Muscle of back (tissue), 13 donors: ENCODE measurements at places on chromosomes 16 and 17. TPM values are rescaled to one million over a fixed set of nuclear protein-coding genes. Genes with fewer than 3 reads are reported as not detected.

Gene CASKIN2
- polyA plus RNA-seq: 16.3 TPM

Gene TAF1C
- 25.5 TPM for polyA plus RNA-seq

DNA sequence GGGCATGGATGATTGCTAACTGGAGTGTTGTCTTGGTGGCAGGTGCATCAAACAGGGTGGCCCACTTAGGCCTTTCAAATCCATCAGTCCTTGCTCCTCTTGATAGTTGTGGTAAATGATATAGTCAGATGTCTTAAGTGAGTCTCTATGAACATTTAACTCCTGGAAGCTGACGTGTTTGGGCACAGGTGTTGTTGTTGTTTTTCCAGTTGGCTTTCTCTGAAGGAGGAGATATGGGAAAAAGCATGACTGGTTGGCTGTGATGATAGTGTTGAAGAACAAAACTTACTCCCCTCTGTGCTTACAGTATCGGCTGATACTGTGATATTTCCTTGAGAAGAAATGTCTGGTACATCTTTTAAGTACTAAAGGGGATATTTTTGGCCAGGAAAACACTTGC lies 18.0 kb downstream of the TNRC6A start:
- no peak for DNase-seq

GRCh38 chr17:73749337-73749823 lies 105.1 kb upstream of the SDK2 start:
- DNase-seq: no peak

GRCh38 chr16:20344611-20345010 lies 7.9 kb downstream of the UMOD start:
- no peak for DNase-seq

DNA sequence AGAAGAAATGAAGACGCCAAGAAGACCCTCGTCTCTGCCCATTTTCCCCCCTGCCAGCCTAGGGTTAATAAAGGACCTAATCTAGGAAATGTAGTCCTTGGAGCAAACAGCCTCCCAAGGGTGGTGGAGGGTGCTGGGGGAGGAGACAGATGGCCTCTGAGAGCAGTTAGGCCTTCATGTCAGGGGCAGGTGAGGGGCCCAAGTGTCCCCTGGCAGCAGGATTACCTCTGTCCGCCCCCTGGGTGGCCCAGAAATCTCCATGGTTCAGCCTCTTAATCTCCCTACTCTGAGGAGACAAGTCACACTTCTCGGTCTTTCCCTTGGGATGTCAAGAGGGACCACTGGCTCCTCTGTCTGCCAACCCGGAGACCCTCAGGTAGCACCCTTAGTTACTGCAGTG lies 365.4 kb upstream of the TNRC6C start:
- no peak for DNase-seq
